Aorta (tissue), 5 donors: ENCODE measurements at places on chromosomes 1 and 21. TPM values are rescaled to one million over a fixed set of nuclear protein-coding genes. Genes with fewer than 3 reads are reported as not detected.
A peak's percentile ranks its signal among the peaks of the same experiment; 100 is the strongest.

GRCh38 chr1:185526344-185527307, 207.6 kb upstream of the HMCN1 start:
- no peak for DNase-seq

DNA sequence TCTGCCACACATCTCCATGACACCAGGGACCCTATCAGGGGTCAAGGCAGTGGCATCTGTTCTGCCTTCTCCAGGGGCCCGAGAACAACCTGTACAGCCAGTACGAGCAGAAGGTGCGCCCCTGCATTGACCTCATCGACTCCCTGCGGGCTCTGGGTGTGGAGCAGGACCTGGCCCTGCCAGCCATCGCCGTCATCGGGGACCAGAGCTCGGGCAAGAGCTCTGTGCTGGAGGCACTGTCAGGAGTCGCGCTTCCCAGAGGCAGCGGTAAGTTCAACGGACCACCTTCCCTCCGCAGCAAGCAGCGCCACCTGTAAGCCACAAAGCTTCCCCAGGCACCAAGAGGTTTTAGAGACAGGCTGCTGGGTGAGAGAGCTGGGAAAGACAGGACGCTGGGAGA, 15.9 kb downstream of the MX2 start:
- DNase-seq = no peak

CELA3B gene
- 1.8 TPM for total RNA-seq

C1orf226 gene
- total RNA-seq = 5.5 TPM

CAMK1G gene
- not detected for total RNA-seq

ZNF593OS gene
- not detected for total RNA-seq

DNA sequence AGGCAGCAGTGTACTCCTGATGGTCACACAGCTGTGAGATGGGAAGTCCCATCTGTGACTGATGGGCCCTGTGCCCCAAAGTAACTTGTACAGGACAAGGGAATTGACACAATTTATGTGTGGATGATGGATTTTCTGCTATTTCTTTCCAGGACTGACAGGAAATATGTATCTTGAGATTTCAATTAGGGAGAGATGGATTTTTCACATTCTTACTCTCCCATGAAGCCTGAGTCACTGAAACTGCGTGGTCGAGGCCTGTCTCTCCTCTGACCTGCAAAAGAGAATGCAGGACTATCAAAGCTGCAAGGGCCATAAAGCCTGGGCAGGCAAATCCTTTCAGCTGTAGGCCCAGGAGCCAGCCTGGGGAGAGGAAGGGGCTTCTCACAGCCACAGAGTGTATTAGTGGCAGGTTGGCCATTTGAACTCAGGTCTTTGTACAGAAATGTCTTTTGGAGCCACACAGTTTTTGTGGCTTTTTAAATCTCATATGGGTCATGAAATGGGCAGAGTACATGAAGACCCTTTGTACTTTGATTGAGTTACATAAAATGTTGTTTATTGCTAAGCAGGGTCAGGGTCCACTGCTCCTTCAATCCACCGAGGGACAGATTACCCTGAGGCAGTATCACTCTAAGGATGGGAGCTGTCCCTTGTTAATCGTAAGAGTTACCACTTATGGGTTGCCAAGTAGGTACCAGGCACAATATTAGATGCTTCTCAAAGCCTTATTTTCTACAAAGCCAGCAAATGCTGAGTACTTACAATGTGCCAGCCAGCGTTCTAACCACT, 14.8 kb downstream of the ALX3 start:
- peak; percentile 38 for DNase-seq

SYPL2 gene
- total RNA-seq = 6.2 TPM

TRPM2 gene
- 15.8 TPM for total RNA-seq

ETV3L gene
- total RNA-seq = not detected

DNA sequence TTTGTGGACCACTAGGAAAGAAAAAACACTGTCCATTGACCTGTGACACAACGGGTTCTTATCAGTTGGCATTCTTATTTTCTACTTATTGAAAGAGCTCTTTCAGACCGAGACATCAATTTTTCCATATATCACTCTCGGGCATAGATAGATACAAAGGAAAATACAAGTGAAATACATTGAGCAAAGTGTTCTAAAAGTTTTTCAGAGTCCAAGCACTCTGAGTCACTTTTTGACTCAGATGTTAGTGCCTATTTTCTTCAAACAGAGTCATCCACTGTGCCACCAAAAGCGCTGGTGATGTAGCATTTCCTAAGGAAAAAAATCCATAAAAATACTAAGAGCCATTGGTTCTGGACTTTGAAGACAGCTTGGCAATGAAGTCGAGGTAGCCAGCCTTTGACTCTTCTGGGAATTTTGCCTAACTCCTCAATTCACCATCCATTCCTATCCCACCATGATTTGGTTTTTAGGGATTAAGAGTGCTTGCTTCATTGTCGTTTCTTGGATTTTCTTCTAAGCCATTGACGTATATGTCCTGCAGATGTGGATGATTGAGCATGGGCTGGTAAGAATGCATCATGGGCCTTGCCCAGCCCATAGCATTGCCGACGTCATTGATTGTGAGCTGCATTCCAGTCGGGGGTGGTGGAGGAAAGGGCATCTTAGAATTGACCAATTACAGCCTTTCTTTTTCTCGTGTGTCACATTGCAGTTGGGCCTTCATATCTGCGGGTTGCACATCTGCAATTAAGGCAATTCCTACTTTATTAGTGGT, 10.6 kb downstream of the GALNT2 start:
- no peak for DNase-seq

GRCh38 chr1:15937706-15938168, 38.2 kb downstream of the ZBTB17 start:
- DNase-seq = no peak

DNA sequence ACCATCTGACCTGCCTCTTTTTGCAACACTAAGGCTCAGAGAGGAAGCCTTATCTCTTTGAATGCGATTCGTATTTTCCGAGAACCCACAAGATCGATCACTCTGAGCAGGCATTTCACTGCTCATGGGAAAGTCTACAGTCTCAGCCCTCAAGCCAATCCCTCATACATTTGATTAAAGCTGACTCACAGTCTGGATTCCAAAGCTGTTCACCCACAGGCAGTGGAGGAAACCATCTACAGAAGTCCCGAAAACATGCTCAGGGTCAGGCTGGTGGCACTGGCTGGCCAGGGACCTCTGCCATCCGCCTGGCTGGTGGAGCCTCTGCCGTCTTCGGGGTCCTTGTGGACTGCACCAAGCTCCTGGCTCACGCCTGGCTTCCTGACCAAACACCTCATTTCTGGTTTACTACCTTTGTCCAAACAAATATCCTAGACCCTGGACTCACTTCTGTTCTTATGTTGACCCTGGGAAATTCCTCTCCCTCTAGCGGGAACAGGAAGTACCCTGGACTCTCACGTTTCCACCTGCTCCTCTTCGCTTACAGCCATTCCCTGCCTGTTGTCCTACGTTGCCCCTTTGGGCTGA, 650.0 kb downstream of the SMYD3 start:
- no peak for DNase-seq

GRCh38 chr1:13576926-13577325, 6.7 kb upstream of the PDPN start:
- DNase-seq = peak; percentile 31

CA6 gene
- not detected for total RNA-seq

GRCh38 chr1:37143800-37144199, 109.5 kb upstream of the GRIK3 start:
- no peak for DNase-seq

- no peak for DNase-seq
These were observed 71.3 kb downstream of the ATP5PO start for GRCh38 chr21:33844104-33844889.

DNA sequence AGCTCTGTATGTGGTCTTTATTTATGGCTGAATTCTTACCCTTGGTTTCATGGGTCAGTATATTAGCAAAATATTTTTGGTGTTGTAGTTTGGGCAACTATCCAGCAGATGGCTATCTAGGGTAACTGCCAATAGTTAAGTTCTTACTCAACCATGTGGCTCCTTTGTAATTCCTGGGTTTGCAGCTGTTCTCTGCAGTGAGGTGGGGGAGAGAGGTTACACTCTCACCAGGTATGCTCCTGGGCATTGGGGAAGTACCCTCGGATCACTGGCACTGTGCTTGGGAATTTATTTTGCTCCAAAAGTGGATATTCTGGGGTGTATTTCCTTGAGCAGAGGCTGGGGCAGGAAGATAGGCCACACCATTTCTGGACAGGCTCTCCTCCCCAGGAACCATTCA, 436.7 kb upstream of the TMPRSS15 start:
- no peak for DNase-seq

DNA sequence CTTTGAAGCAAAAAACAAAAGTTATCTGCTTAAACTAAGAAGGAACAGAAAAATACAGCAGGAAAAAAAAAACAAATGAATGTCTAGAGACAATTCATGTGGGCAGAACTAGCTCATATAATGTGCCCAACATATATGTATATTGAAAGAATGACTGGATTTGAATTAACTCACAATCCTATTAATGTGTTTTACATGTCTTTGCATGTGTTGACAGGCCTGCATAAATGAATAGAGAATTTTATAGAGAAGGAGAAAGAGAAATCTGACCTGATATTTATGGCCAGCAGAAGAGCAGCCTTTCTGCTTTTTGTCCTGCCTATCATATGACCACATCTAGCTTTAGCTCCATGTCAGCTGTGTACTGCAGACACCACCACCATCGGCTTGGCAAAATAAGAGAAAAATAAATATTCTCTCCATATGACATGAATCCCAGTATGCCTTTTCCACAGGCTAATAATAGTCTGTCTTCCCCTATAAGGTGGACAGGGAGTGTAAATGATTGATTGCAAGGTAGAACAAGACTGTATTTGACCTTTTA, 171.5 kb upstream of the PALMD start:
- DNase-seq = no peak

SMG5 gene
- 58.6 TPM for total RNA-seq

AIM2 gene
- 0.97 TPM for total RNA-seq

DNA sequence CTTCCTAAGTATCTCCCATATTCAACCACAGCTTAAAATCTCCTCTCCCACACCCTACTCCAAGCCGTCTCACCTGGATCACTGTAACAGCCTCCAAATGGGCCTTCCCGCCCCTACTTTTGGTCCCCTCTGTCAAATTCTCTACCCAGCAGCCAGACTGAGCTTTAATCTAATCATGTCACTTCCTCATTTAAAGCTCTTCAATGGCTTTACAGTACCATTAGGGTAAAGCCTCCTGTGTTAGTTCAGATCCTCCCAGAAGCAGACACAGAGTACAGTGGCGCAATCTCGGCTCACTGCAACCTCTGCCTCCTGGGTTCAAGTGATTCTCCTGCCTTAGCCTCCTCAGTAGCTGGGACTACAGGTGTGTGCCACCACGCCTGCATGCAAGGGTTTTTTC, 46.8 kb upstream of the PSEN2 start:
- DNase-seq = no peak

- DNase-seq = no peak
These were observed 21.9 kb upstream of the NEK2 start for GRCh38 chr1:211697356-211697755.

NFIA gene
- 221 TPM for total RNA-seq

DNA sequence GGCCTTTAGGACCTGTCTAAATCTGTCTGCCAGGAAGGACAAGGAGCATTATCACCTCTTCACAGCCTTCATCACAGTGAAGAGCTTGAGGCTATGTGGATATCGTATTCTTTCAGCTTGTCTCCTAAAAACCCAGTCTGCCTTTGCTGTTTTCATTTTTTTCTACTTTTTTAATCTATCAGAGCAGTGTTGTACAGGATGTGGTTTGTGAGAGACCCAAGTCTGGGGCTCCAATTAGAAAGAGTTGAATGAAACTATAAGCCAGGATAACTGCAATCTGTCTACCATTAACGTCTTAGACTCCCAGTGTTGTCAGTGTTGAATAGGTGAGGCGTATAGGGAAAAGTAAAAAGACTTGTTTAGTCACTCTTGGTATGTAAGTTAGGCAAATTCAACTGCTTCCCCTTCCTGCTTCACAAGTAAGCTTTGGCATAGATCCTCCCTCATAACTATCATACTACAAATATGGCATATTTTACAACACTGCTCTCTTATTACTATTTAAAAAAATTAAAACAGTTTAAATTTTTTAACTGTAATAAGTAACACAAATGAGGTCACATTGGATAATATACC, 1225.8 kb upstream of the PRMT6 start:
- DNase-seq = no peak

OR2T35 gene
- not detected for total RNA-seq

DNA sequence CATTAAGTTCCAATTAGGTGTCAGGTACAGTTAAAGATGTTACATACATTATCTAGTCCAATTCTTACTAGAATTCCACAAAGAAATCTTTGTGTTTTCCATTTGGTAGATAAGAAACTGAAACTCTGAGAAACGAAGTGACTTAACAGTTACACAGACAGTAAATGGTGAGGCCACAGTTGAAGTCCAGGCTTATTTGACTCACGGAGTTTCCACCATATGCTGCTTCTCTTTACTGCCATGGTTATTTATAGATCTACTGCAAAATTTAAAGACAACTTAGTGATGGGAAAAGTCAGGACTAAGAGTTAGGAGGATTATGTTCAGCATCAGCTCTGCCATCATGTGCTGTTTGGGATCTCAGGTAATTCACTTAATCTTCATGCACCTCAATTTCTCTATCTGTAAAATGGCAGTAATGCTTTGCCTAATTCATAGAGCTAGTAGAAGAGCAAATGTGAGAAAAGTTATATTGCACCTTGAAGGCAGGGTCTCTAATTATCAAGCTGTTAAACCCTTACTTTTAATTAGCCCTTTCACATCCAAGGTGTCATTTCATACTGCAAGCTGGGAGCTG, 26.2 kb upstream of the SAMSN1 start:
- no peak for DNase-seq

DNA sequence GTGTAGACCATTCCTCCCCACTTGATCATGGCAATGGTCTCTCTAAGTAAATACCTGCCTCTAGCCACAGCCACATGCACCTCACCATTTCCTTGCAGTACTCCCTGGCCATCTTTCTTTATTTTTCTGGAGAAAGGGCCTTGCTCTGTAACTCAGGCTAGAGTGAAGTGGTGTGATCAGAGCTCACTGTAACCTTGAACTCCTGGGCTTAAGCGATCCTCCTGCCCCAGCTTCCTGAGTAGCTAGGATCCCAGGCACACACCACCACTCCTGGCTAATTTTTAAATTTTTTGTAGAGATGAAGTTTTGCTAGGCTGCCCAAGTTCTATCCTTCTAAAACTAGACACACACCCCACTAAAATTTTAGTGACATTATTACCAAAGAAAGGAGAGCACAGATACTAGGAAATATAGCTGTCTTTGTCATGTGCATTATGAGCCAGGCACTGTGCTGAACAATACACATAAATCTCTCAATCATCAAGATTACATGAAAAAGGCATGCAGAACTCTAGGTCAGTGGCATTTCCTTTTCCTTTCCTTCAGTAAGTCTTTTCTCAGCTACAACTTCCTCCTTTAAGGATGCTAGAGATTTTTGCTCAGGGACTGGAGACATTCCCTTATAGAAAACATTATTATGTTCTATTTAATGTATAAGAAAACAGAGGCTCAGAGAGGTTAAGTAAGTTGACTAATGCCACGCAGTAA, 95.0 kb upstream of the SERBP1 start:
- no peak for DNase-seq

PROK1 gene
- total RNA-seq = 0.26 TPM

DNA sequence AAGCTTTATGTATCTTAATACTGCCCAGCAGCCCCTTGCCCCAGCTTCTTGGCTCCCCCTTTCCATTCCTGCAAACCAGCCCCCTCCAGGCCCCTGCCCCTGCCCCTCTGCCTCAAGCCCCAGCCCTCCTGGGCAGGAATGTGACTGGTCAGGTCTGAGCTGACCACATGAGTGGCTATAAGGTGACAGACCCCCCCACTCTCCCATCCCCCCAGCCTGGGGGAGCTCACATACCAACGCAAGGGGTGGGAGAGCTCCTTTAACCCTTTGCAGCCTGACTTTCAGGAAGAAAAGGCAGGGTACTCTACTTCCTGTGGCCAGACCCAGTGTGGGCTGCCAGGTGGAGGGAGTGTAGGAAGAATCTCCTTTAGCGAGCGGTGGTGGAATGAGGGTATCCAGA, 33.2 kb downstream of the AHDC1 start:
- no peak for DNase-seq

AMY2A gene
- total RNA-seq = 2.8 TPM

KRTAP19-1 gene
- not detected for total RNA-seq
